ENCODE measurements at places on chromosomes 6 and 20.

GRCh38 chr6:46652232-46652602, 401 bp downstream of the CYP39A1 start:
- no peak for DNase-seq

- no peak for DNase-seq
Observed at GRCh38 chr20:61937963-61938838, 127.5 kb downstream of the TAF4 start.

- DNase-seq = no peak
Observed at GRCh38 chr6:151661928-151662327, 145.6 kb upstream of the ESR1 start.

DNA sequence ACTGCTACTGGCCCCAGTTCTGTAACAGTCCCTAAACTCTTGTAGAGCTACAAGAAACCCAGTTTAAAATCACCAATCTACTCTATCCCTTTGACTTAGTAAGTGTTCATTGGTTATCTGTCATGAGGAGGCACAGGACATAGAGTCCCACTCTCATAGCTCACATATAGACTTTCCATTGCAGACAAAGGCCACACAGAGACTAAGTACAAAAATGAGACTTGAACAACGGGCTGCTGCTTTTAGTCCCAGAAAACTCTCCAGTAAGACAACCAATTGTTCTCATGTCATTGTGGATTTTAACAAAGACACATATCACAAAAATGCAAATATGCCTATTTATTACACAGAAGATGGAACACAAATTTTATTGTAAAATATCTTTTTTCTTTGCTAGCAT, 197.4 kb downstream of the PTPRK start:
- no peak for DNase-seq

DNA sequence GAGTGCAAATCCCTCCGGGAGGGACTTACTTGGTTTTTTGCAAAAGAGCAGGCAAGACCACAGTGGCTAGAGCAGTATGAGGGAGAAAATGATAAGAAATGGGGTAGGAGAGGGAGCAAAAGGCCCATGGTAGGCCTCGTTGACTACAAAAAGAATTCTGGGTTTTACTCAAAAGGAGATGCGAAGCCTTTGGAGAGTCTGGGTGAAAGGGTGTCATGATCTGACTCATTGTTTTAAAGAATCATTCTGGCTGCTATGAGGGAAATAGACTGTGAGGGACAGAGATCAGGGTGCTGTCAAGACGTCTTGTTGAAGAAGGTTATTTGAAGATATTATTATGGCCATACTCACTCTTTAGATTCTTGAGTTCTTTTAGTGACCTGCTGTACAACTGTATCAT, 13.0 kb downstream of the TBC1D32 start:
- no peak for DNase-seq

- DNase-seq = no peak
Observed at GRCh38 chr6:1605004-1605892, 4.5 kb upstream of the FOXC1 start.

GRCh38 chr6:7615611-7616383, 25.8 kb downstream of the SNRNP48 start:
- peak; percentile 35 for DNase-seq

Data from CD4-positive, alpha-beta T cell treated with Interleukin-6 at 100 ng/mL for 8 hours (primary cell).